ENCODE measurements at places on chromosomes 12 and 14.

GRCh38 chr14:23514644-23514957 lies 37.0 kb downstream of the ZFHX2 start:
- no peak for DNase-seq

GRCh38 chr14:44782775-44783238 lies 178.9 kb downstream of the KLHL28 start:
- DNase-seq = no peak

- DNase-seq = no peak
Measured at GRCh38 chr12:9244894-9245293, 36.7 kb upstream of the PZP start.

GRCh38 chr12:42288544-42288943 lies 37.4 kb downstream of the ZCRB1 start:
- no peak for DNase-seq

- no peak for DNase-seq
Measured at GRCh38 chr14:69901113-69901951, 22.1 kb downstream of the SMOC1 start.

DNA sequence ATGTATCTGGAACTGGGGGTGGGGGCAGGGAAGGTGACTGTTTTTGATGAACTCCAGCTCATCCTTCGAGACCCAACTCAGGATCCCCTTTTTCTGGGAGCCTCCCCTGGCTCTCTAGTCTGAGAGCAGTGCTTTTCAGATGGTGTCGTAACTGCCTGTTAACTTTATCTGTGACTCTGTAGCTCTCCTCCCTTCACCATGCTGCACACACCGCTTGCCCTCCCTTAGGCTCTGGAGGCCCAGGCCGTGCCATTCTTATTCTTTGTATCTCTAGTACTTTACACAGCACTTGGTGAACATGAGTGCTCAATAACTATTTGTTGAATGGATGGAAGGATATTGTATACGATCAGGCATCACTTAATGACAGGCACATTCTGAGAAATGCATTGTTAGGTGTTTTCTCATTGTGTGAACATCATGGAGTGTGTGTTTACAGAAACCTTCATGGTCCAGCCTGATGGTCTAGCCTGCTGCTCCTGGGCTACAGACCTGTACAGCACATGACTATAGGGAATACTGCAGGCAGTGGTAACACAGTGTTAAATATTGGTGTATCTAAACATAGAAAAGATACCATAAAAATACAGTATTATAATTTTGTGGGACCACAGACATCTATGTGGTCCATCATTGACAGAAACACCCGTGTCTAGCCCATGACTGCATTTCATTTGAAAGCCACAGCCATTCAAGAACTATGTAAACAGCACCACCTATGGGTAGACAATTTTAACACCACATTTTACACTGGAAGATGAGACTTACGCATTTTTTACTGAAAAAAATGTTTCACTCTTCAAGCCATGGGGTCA lies 91.8 kb downstream of the EML1 start:
- DNase-seq = peak; percentile 83

- DNase-seq = no peak
Measured at GRCh38 chr14:68211886-68212285, 392.3 kb downstream of the RAD51B start.

- DNase-seq = no peak
Measured at GRCh38 chr12:124804011-124804621, 59.5 kb downstream of the SCARB1 start.

DNA sequence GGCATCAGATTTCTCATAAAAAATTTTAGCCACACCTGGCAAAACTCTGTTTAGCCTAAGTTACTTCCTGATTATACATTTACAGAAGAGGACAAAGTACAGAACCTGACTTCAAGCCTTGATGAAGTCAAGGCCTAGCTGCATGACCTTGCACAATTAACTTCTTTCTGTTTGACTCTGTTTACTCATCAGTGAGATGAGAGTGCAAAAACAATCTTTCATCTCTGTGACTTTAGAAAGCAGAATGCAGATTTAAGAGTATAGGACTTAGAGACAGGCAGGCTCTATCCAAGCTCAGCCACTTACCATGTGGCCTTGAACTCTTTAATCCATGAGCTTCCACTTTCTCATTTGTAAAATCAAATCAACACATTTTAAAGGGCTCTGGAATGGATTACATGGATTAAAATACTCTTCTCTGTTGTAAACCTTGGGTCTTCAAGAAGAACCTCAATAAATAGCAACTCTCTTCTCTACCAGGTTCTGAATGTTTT lies 1178.9 kb downstream of the FLRT2 start:
- DNase-seq = no peak

DNA sequence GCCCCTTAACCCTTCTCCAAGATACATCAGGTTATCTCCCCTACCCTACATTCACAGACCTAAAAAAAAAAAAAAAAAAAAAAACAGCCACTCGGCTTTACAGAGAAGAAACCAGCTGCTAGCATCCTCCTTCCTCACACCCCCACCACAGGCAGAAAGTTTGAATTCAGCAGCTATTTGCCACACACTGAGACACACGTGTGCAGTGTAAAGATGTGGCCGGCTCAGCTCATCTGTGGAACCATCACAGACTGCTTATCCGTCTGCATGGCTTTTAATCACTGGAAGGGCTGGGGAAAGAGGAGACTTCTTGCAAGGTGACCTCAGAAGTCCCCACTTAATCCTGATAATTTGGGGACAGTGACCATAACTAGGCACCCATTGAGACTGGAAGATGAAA lies 50.0 kb downstream of the VWF start:
- no peak for DNase-seq

DNA sequence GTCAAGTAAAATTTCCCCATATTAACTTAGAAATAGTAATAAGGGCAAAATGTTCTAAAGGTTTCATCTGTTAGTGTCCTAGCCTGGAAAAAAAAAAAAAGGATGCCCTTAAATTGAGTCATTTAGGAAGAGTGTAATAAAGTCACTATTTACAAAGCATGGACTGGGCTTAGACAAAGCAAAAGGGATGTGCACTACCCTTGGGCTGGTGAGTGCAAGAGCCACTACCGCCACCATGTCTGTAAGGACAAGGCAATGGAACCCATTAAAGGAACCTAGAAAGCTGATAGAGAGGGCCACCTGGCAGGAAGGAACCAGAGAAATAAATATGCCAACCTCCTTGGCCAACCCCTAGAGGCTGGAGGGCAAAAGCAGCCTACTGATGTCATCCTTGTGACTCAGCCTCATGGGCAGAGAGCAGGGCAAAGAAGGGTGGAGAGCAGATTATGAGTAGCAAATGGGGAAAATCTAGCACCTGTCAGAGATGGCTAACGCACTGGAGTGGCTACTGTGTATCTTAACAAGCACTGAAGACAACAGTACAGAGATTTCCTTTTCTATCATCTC lies 59.5 kb upstream of the FUT8 start:
- DNase-seq = no peak

- DNase-seq = no peak
Measured at GRCh38 chr14:55715889-55716288, 135.9 kb downstream of the KTN1 start.

- DNase-seq = peak; percentile 89
Measured at GRCh38 chr14:24695265-24696241, 61.6 kb upstream of the GZMB start.

DNA sequence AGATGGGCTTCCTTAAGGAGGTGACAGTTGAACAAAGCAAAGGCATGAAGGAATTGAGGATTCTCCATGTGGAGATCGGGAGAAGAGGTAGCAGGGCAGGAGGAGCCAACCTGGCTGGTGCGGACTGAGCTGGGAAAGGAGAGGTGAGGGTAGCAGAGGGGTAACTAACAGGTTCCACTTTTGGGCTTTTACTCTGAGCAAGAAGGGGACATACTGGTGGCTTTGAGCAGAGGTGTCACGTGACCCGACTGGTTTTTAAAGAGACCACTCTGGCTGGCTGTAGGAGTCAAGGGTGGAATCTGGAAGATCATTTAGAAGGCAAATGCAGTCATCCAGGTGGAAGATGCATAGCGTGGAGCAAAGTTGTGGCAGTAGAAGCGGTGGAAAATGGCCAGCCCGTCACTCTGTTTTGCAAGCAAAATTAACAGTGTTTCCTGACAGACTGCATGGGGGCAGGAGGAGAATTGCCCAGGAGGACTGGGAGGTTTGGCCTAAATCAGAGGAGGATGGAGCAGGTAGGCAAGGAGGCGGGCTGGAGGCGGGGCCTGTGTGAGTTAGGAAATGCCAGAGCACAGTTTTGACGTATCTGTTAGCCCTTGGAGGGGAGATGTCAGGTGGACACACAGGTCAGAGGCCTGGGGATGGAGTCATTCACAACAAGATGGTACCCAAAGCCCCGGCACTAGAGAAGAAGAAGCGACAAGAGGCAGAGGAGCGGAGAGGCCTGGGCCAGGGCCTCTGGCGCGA lies 156.3 kb upstream of the FKBP4 start:
- no peak for DNase-seq

GRCh38 chr14:93976477-93977057 lies at the start of gene ASB2:
TSS of gene ASB2 (minus strand) at chr14:93976570. CDS start at chr14:93964539, 12,031 bp downstream.
- peak; percentile 50 for DNase-seq

- no peak for DNase-seq
Measured at GRCh38 chr12:32379213-32379612, 20.1 kb upstream of the FGD4 start.

DNA sequence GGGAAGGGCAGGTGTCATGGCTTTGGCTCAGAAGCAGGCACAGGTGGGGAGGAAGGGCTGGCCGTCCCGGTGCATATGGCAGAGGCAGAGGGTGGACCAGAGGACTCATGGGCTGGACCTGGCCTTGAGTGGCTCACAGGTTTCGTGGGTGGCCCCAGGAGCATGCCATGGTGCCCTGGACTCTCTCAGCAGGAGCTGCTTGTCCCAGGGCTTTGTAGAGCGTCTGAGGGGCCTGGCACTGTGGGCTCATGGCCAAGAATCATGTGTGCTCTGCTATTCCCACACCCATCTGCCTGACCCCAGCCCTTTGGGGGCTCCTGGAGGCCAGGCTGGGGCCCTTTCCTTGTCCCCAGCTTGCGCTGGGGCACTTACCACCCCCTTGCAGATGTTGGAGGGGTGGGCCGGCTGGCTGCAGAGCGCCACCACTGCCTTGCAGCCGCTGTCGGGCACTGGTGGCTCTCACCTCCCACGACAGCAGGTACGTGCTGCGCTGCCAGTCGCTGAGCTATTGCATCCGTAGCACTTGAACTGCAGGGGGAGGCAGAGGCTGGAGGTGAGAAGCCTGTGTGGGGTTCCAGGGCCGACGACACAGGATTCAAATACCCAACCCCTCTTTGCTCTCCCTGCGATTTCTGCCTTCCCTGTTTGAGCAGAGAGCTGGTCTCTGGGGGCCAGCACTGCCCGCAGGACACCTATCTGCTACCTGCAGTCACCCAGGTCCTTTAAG lies 187.4 kb upstream of the PRMT8 start:
- DNase-seq = no peak

GRCh38 chr12:67546746-67547145 lies 101.8 kb upstream of the DYRK2 start:
- DNase-seq = no peak

DNA sequence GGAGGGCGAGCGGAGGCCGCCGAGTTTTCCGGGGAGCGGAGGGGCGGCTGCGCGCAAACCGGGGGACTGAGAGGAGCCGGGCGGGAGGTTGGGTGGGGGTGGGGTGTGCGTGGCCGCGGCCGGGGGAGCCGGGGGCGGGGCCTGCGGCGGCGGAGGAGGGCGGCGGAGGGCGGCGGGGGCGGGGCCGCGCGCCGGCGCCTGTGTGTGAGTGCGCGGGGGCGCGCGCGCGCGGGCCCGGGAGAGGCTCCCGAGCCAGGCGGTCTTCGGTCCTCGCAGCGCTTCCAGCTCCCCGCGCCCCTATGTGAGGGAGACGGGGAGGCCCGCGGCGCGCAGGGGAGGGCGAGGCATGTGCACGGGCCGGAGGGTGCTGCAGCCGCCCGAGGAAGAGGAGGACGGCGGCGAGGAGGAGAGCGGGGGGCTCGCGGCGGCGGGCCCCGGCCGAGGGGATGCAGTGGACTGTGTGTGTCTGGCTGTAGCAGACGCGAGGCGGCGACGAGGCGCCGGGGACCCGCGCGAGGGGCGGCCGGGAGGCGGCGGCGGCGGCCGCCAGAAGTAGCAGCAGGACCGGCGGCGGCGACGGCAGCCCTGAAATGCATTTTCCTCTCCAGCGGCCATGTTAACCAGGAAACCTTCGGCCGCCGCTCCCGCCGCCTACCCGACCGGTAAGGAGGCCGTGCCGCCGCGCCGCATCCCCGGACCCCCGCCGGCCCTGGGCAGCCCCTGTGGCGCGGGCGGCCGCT lies at the start of gene DYRK2:
DYRK2 (plus strand) TSS at position 225 of the 740 bp plus-strand sequence; CDS start at position 614, 389 bp downstream.
- peak; percentile 55 for DNase-seq

DNA sequence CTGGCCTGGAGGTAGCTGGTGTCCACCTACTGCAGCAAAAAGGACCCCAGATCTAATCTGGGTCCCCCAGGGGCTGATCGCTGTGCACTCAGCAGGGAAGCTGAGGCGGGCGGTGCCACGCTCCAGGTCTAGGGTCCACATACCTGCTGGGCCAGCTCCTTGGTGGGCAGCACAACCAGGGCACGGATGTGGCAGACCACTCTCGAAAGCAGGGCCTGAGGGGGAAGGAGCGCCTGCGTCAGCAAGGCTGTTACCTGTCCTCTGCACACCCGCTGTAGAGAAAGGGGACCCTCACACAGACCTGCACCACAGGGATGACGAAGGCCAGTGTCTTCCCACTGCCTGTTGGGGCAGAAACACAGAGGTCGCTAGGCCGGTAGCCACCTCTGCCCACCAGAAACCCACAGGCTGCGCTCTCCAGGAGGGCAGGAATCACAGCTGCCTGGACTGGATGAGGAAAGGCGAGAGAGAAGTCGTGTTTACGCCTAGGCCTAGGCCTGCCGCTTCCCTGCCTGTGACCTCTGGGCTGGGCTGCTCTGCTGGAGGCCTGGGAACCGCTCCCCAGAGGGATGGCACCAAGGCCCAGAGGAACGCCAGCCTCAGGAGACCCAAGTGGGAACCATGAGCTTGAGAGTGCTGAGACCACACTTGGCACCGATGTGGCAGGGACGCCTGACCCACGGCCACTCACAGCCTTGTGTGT lies 2.0 kb downstream of the DDX51 start:
- no peak for DNase-seq

DNA sequence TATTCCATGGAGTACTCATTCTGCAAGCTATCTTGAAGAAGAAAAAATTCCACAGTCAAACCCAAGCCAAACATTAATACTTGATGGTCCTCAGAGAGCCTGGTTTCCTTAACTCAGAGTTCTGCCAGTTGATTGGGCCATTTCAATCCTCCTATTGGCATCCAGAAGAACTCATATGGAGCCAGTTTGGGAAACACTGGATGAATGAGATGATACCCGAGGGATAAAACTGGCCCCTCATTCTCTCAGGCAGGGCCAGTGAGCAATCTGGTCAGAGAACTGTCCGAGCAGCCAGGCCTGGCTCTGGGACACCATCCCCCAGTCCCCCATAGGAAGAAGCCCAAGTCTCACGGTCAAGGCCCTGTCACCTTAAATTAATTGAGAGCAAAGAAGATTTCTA lies 48.8 kb downstream of the NUAK1 start:
- no peak for DNase-seq
